KG1 (cell line): ENCODE measurements at places on chromosomes 12 and 14.

GRCh38 chr12:52350021-52350620, 17.2 kb downstream of the KRT85 start:
- DNase-seq: no peak

- no peak for DNase-seq
Observed at GRCh38 chr12:77349689-77350370, 284.5 kb upstream of the E2F7 start.

- no peak for DNase-seq
Observed at GRCh38 chr12:128861226-128862016, 8.1 kb downstream of the GLT1D1 start.

GRCh38 chr12:10601860-10602259, 11.5 kb downstream of the MAGOHB start:
- no peak for DNase-seq

GRCh38 chr14:96168581-96168980, 36.1 kb upstream of the BDKRB2 start:
- DNase-seq: no peak

DNA sequence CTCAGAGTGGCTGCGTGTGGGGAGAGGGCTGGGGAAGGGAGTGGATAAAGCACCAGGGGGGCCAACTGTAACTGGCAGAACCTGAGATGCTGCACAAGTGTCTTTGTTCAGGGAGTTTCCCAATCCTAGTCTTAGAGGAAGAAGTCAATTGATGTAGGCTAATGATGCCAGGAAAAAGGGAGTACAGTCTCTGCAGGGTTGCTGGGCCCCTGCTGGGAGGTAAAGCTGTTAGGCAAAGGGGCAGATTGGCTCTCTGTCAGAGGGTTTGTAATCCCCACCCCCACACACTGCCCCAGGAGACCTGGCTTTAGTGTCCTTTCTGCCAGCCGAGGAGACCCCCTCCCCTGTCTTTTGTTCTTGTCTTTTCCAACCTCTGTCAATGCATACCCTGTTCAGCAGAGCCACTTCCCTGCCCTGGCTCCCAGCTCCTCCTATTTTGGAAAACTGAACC, 178.4 kb downstream of the KCNA5 start:
- DNase-seq: no peak

- DNase-seq: peak; percentile 14
Observed at GRCh38 chr14:37232907-37233481, 35.3 kb downstream of the MIPOL1 start.

DNA sequence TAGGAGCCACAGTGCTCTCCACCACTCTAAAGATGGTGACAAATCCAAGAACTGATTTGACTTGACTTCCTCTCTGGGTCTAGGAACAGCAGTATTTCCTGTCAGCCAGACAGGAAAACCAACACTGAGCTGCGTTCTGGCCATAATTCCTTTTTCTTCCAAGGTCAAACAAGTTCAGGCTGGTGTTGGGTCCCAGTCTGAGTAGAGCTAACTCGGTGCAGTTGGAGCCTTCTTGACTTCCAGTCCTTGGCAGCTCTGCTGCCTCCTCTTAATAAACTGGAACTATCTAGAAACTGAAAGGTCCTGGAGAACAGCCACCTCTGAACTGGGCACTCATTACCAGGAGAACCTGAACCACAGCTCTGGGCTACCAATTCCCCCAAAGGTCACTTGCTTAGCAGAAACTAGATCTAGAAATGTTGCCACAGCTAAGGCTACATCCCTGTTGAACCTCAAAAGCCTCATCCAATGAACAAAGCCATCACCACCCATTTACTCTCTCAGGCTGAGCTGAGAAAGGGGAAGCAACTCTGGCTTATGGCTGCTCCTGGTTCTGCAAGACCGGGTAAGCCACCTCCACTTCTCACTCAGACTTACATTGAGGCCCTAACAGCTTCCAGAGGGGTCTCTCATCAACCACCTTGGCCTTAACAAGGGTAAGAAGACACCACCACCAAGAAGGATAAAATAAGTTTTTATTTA, 27.7 kb downstream of the MAX start:
- DNase-seq: no peak

DNA sequence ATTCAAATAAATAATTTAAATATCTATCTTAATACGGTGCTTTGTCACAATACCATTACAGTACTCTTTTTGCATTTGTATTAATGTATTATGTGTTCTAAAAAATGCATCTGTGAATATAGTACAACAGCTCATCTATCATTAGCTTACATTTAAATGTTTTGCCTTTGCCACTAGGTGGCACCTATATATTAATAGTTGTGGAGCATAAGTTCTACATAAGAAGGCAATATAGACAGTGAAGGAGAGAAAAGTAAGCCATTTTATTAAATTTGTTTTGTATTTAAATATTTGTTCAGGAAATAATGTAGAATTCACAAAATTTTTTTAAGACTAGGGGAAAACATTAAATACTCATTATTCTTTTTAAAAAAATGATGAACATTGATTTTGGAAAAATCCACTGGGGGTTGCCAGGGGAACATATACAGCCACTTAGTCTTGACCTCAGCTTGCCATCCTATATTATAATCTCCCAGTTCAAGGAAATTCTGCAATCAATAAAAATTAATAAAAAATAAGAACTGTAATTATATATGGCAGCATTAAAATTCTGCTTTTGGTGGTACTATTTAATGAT, 9.8 kb downstream of the CCER1 start:
- DNase-seq: peak; percentile 2

GRCh38 chr12:3598896-3599860, 108.2 kb downstream of the PRMT8 start:
- no peak for DNase-seq

GRCh38 chr12:53560912-53561589, 53.8 kb upstream of the NPFF start:
- no peak for DNase-seq

- no peak for DNase-seq
Observed at GRCh38 chr12:2963760-2964292, 4.6 kb downstream of the TEAD4 start.

DNA sequence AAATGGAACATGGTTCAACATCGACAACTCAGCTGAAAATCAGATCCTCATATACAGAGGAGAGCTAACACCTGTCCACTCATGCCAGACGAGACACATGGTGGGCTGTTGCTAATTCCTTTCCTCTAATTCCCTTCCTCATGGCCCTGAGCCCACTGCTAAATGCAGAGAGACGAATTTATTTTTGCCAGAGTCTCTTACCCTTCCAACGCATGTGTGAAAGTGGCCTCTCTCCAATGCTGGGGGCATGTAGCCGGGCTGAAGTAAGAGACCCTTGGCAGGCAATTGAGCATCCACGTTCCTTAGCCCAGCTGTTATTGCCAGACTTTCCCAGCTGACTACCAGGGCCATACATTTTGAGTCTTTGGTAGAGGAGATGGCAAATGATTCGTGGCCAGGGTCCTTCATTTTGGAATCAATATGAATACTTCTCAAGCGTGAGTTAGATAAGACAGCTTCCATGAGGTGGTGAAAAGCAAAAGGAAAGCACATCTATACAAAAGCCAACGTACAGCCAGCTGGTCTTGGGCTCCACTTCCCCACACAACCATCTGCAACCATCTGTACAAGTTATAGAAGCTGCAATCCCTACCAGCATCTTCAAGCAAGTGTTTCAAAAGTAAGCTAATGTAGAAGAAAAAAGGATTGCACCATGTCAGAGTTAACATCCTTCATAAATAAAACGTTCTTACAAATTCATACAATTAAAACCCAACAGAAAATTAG, 28.6 kb downstream of the CORO1C start:
- no peak for DNase-seq
